Fibroblast of skin of right biceps (primary cell): ENCODE measurements at places on chromosomes 12 and 14.

GRCh38 chr14:105145381-105146180, 23.0 kb downstream of the JAG2 start:
- DNase-seq = no peak

DNA sequence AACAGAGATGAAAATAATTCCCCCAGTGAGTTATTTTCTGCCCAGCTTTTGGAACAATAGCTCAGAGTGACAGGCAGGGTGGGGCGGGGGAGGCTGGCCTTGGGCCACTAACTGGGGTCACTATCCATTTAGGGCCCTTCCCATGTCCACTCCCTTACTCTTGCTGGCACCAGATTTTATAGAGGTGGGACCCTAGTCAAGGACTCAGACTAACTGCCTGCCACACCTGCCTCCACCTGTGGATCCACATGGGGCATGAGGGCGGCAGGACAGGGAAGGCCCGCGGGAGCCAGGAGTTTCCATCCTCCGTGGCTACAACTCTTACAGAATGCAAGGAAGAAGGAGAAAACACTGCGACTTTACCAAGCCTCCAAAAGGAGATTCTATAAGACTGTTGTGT, 10.1 kb downstream of the VDR start:
- DNase-seq = no peak

DNA sequence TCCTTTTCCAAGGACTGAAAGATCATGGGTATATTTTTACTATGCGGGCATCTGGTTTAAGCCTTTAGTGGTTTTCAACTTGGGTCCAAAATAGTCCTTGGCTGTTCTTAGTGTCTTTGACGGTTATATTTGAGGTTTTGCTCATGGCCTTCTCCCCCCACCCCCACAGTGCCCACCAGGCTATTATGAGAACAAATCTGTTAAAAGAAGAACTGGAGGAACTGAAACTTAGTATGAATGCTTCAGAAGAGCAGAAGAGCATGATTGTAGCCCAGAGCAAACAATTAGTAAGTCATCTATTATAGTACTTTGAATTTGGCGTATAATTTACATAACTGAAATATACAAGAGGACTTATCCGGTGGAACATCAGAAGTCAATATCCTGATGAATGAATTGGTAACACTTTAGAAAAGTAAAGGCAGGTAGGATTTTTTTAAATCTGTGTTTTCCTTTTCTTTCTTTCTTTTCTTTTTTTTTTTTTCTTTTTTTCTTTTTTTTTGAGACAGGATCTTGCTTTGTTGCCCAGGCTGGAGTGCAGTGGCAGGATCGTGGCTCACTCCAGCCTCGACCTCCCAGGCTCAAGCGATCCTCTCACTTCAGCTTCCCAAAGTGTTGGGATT, 71.8 kb upstream of the BCAT1 start:
- no peak for DNase-seq

- DNase-seq = no peak
These were observed 33.5 kb downstream of the SUDS3 start for GRCh38 chr12:118409834-118410233.

GRCh38 chr12:31687101-31687527, 27.6 kb downstream of the ETFBKMT start:
- no peak for DNase-seq

DNA sequence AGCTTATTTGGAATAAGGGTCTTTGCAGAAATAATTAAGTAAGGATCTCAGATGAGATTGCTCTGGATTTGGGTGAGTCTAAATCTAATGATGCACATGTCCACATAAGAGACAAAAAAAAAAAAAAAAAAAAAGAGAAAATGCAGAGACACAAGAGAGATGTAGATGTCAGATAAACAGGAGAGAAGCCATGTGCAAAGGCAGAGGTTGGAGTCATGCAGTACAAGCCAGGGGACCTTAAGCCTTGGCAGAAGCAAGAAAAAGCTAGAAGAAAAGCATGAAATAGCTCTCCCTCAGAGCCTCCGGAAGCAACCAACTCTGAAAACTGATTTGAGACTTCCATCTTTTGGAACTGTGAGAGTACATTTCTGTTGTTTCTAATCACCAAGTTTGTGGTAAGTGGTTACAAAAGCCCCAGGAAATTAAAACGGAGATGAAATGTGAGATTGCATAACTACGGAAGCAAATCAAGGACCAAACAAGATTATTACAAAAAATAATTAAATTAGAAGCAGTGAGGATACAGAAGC, 1304.0 kb upstream of the SEL1L start:
- DNase-seq = no peak

GRCh38 chr12:16587514-16587913, 18.4 kb downstream of the LMO3 start:
- no peak for DNase-seq

GRCh38 chr12:13606290-13606689, 375.1 kb downstream of the GRIN2B start:
- no peak for DNase-seq

GRCh38 chr14:22383515-22384166, 205.4 kb downstream of the DAD1 start:
- no peak for DNase-seq

- no peak for DNase-seq
These were observed 16.5 kb upstream of the DYRK2 start for GRCh38 chr12:67632005-67632404.

- peak; percentile 40 for DNase-seq
These were observed 245.5 kb downstream of the BCL11B start for GRCh38 chr14:99026471-99026870.

GRCh38 chr12:121800694-121801594, 2.9 kb upstream of the SETD1B start:
- peak; percentile 87 for DNase-seq

DNA sequence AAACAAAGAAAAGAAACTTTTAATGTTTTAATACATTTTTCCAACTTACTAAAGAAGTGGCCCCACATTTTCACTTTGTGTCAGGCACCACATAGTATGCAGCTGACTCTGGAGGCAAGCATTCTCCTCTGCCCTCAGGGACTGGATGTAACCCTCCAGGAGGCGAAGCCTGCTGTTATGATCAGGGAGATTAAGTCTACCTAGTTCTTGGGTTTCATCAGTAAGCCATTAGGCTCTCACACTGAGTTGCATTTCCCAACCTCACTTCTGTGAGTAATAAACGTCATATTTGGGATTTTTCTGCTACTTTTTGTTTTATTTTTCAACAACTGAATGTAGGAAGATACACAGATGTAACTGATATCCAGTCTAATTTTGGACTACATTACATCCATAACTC, 101.2 kb upstream of the LRFN5 start:
- DNase-seq = no peak
